ENCODE measurements at places on chromosomes 16 and 17.

DNA sequence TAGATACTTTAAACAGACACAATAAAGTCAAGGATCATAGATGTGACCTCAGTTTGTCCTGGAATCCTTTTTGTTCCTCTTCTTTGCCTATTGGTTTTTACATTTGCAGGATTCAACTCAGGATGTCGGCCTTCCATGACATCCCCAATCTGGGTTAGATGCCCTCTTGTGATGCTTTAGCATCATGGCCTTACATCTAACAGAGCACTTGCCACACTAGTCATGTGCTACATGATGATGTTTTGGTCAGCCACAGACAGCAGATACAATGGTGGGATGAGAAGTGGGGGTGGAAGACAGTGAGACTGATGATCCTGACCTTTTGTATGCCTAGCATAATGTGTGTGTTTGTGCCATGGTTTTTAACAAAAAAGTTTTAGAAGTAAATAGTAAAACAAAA is 1.8 kb upstream of the SYNRG start:
- no peak for DNase-seq

DNA sequence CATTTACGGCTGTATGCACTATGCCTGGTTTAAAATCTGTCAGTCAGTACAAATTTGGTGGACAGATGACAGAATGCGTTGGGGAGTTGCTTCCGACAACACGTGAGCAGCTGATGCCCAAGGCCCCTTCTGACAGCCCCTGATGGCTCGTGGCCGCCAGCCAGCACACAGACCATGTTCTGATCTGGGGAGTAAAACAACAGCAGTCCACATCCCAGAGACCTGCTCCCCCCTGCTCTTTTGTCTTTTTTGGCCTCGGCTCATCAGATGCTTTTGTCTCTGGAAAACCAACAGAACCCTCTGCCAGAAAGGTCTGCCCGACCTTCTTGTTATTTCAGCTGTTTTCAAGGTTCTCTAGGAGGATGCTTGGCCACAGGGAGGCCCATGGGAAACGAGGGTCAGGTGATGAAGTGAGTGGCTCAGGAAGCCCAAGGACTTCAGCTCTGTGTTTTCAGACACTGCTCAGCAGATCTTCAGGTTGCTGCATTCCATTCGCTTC is 10.8 kb downstream of the ARSG start:
- DNase-seq = no peak

- DNase-seq = no peak
These were observed 484.1 kb upstream of the SALL1 start for GRCh38 chr16:51635181-51635580.

DNA sequence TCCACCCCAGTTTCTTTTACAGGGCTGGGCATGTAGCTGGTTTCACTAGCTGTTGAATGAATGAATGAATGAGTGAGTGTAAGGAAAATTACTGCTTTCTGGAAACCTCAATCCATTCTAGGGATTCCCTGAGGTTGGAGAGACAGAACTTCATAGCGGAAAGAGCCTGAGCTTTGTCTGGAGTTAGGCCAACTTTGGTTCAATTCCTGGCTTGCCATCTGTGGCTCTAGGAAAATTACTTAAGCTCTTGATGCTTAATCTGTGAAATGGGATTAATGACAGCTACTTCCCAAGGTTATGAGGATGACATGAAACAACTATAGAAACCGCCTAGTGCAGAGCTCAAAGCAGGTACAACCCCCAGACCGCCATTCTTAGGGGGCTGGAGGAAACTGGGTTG is 76.3 kb upstream of the AXIN2 start:
- DNase-seq = no peak

- peak; percentile 92 for DNase-seq
These were observed 20.8 kb upstream of the ZNF423 start for GRCh38 chr16:49876716-49877129.

- DNase-seq = no peak
These were observed 11.4 kb upstream of the APOH start for GRCh38 chr17:66240630-66241029.

GRCh38 chr17:64051153-64051552 is 30.7 kb upstream of the ICAM2 start:
- no peak for DNase-seq

DNA sequence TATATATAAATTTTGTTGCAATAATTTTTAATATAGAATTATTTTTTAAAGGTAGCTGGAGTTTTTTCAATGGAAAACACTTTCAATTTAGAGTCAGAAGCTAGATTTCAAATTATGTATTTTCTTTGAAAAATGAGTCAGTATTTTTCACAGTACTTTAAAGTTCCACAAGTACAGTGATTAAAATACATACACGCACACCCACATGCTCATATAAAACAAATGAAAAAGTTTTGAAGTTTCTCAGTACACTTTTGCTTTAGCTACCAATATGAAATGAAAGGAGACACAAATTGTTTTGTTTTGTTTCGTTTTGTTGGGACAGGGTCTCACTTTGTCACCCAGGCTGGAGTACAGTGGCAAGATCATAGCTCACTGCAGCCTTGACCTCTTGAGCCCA is 98.6 kb downstream of the CYB561 start:
- DNase-seq = no peak

- DNase-seq = no peak
These were observed 7.4 kb downstream of the ADAD2 start for GRCh38 chr16:84198401-84198800.

GRCh38 chr17:49596613-49597244 is 21.1 kb downstream of the NXPH3 start:
- no peak for DNase-seq

DNA sequence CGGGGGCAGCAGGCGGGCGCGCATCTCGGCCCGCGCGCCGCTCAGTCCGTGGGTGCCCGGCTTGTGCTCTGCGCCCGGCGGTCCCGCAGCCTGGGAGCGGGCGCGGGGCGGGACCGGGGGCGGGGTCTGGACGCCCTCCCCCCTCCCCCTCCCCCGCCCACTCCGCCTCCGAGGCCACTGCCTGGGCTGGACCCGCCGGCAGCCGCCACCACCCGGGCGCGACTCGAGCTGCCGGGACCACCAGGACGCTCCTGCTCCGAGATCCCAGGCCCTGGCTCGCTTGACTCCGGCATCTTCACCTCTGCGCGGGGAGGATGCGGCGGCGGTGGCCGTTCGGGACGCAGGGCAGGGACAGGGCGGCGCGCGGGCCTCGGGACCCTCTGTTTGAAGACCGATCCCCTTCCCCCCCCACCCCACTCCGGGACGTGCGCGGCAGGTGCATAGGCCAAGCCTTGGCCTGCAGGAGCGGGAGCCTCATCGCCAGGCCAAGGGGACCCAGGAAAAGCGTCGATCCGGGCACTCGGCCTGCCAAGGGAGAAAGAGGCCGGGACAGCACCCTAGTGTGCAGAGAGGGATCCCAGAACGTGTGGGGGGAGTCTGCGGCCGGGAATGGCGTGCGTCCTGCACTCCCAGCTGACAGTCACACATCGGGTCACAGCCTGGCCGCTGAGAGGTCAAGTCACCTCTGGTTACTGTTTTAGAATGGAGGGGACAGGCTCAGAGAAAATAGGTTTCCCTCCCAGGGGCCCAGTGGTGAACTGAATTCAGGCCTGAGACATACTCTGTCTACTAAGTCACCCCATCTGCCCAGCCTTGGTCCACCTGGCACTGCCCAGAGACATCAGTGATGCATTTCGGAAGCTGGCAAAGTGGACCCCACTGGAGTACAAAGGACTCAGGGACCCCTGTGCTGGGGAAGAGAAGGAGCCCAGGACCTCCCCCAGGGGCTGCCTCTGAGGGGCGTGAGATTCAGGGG is at the start of gene HS3ST6:
TSS of gene HS3ST6 (minus strand) at position 65 of the 976 bp plus-strand sequence. CDS start 92 bp downstream, outside the sequence.
- DNase-seq = peak; percentile 32

DNA sequence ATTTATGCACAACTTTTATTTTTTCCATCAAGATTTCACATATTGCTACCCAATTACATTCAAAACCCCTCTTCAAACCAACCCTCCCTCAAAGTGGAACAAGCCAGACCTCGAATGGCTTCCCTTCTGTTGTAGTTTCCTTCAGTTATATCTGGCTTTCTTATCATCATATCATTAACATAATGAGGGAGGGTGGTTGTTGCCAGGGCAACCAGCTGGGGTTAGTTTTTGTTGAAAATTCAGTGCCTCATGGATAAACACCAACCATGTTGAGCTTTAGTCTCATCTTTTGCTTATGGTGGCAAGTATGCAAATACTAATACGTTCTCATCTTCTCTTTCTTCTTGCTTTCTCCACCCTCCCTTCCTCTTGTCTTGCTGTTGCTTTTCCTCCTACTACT is 359.7 kb downstream of the CDH11 start:
- DNase-seq = no peak

DNA sequence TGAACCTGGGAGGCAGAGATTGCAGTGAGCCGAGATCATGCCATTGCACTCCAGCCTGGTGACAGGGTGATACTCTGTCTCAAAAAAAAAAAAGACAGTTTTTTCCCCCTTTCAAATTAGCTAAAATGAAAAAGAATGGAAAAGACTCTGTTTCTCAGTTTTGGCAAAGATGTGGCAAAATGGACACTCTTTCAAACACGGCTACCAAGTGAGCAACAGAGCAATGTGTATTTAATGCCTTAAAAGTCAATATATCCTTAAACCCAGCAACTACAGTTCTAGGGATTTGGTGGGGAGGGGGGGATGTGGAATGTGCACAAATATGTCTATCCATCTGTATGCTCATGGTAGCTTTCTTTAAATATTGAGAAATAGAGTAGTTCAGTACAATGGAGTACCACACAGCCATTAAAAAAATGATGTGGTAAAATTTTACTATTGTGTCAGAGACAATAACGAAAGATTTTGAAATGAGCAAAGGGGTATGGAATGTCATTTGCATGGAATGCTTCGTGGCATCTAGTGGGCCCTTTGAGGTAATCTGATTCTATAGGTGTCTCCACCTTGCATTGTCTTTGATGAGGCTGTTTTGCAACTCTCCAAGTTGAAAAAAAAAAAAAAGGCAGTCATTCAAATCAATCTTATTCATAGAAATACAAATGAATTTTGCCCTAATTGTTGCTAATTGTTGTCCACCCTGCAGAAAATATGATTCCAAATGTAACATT is 108.1 kb downstream of the AXIN2 start:
- no peak for DNase-seq

- no peak for DNase-seq
These were observed 29.6 kb upstream of the MAP3K14 start for GRCh38 chr17:45346216-45347015.

- DNase-seq = no peak
These were observed 31.1 kb downstream of the TPSG1 start for GRCh38 chr16:1193825-1194581.

- DNase-seq = no peak
These were observed 92.0 kb upstream of the PLCG2 start for GRCh38 chr16:81687131-81687456.

DNA sequence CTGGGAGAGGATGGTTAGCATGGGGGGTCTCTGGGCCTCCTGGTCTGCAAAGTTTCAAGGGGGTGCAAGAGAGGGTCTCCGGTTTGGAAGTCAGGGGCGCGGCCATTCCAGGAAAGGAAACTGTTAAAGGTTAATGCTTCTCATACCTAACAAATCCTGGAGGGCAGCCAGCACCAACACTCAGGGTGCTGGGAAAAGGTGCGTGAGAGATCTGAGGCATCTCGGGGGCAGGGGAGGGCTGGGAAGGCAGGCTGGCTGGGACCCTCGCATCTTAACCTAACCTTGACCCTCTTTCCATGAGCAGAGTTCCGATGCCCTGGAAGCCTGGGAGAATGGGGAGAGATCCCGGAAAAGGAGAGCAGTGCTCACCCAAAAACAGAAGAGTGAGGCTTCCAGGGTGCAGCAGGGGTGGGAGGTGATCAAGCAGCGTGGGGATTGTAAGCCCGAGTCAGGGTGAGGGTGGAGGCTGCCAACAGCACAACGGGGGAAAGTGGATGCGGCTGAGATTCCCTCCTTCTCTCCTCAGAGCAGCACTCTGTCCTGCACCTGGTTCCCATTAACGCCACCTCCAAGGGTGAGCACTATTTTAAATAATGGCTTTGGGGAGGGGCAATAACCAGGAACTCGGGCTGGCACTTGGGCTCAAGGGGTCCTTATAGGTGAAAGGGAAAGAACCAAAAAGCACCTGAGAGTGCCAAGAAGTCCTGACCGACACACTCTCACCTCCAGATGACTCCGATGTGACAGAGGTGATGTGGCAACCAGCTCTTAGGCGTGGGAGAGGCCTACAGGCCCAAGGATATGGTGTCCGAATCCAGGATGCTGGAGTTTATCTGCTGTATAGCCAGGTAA is 996 bp downstream of the TNFSF13 start:
- DNase-seq = no peak

DNA sequence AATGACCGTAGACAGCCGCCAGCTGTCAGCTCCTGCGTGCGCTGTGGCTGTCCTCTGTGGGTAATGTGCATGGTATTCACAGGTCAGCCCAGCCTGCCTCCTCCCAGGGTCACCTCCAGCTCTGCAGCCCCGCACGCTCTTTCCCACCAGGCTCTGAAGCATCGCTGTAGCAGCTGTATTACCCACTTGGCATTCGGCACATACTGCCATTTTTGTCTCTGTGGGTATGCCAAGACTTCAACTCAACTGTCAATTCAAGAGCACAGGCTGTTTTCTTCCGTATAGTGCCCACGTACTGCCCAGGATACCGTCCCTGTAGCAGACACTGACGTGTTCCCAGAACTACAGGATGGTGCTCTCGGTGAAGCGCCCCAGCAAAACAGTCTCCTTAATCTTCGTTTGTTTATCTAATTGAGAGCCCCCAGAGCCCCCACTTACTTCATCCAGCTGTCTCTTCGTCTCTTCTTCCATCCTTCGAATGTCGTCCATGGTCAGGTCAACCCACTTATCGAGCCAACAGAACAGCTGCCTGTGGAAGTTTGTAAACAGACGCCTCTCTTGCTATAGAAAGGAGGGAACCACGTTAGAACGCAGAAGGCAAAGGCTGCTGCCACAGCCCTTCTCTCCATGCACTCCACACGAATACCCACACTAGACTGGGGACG is 17.4 kb upstream of the INPP5K start:
- DNase-seq = no peak

- DNase-seq = no peak
These were observed 21.0 kb upstream of the RBFOX3 start for GRCh38 chr17:79631640-79632431.

GRCh38 chr16:1494129-1494640 is 1.0 kb downstream of the TELO2 start:
- DNase-seq = no peak

GRCh38 chr16:84603140-84603816 is 14.6 kb downstream of the COTL1 start:
- DNase-seq = no peak

- no peak for DNase-seq
These were observed 552.3 kb downstream of the TOX3 start for GRCh38 chr16:51994597-51994996.

DNA sequence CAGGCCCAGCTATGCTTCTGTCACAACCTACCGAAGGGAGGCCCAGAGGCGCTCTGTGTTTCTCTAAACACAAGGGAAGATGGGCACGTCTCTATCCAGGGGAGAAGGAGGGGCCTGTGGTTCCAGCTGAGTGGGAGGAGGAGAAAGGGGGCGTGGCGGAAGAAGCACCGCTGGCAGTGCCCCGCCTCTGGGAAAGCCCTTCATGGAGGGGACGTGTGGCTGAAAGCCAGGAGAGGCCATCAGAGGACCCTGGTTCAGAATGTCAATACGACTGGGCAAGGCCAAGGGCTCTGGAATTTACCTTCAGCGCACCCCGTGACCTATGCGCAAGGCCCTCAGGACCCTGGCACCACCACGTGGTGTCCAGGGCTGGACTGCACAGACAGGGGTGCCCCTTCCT is 12.3 kb upstream of the SLC38A8 start:
- no peak for DNase-seq

Data from neural crest cell (in vitro differentiated cells).